ENCODE measurements at places on chromosomes 16 and 17.

DNA sequence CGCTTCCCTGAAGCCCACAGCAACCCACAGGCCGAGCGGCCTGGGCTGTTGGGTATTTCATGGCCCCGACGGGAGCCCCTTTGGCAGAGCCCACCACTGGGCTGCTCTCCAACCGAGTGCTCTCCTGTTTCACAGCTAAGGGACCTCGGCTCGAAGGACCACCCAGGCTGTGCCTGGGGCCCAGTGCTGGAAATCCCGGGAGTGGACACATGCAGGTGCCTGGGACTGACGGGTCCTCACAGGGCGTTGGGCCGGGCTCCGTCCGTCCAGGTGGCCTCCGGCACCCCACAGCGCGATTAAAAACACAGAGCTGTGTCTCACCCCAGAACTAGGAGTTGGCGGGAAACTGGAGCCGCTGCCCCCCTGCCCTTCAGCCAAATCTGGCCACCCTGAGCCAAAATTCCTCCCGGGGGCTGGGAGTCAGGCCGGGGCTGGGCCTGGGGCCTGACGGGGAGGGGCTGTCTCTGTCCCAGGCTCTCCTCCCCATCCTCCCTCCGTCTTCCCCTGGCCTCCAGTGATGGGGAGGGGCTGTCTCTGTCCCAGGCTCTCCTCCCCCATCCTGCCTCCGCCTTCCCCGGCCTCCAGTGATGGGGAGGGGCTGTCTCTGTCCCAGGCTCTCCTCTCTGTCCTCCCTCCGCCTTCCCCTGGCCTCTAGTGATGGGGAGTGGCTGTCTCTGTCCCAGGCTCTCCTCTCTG is 14.1 kb downstream of the UTS2R start:
- no peak for DNase-seq

- DNase-seq = no peak
These were observed 4.8 kb downstream of the RNF40 start for GRCh38 chr16:30766933-30767284.

- DNase-seq = no peak
These were observed 580 bp downstream of the BCAR1 start for GRCh38 chr16:75250809-75251279.

GRCh38 chr17:60926466-60927183 is 249.0 kb downstream of the BCAS3 start:
- DNase-seq = no peak

GRCh38 chr16:54932737-54933254 is 2.1 kb downstream of the IRX5 start:
- no peak for DNase-seq

Data from kidney capillary endothelial cell (primary cell).